ENCODE measurements at places on chromosomes 6 and 20.

DNA sequence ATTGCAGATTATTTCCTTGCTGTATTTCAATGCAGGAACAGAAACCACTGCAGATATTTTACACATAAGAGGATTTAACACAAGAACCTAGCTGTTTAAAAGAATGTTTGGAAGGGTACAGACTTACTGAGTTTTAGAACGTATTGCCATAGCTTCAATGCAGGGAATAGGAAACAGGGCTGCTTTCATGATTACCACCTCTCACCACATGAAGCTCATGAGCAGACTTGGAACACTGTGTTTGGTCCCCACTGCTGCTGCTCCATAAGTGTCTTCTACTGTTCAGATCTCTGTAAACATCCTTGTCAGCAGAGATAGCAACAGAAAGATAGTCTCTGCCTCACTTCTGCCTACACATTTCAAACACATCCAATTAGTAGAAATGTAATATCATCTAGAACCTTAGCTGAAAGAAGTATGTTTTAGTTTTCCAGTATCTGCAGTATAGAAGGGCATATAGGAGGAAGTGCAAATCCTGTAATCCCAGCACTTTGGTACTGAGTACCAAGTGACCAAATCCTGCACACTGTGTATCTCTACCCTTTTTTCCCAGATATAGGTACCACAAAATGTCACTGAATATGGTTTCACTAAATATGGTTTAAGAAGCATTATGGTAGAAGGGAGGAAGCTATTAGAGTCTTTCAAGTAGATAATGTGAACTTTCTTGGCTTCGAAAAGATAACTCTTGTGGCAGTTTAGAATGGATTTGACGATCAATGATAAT is 51.9 kb downstream of the STXBP5 start:
- DNase-seq = no peak

- no peak for DNase-seq
These were observed 1.7 kb downstream of the KCTD20 start for GRCh38 chr6:36444470-36444869.

GRCh38 chr6:13554929-13555333 is 19.5 kb upstream of the SIRT5 start:
- DNase-seq = peak; percentile 65

DNA sequence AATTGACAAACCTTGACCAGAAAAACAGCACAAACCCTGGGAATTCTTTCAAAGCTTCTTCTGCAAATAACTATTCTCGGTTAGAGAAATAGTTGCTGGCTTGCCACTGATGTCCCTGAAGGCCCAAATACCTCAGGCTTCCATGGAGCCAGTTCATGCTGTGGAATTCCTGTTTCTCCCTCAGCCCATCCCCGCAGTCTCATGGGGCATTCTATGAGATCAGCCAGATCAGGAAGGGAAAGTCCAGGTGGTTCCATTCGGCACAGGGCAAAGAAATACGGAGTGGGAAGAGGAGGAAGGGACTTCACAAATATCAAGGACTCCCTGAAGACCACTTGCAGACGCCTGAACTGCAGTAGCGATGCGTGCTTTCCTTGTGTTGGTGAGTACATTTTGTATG is 63.3 kb downstream of the MYLK4 start:
- DNase-seq = no peak

DNA sequence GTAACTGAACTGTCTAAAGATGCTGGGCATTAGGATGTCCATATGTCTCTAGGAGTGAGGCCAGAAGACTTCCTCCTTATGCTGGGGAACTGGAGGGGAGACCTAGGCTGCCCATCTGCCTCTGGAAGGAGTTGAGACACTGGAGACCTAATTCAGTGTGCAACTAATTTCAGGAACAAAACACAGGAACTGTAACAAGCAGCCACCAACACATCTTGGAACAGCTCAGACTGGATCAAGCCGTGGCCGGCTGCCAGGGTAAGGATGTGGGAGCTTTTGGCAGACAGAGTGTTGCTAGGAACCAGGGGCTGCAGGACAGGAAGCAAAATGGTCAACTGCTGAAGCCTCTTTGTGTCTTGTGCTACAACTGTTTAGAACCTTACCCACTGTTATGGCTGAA is 16.4 kb upstream of the MAS1 start:
- no peak for DNase-seq

DNA sequence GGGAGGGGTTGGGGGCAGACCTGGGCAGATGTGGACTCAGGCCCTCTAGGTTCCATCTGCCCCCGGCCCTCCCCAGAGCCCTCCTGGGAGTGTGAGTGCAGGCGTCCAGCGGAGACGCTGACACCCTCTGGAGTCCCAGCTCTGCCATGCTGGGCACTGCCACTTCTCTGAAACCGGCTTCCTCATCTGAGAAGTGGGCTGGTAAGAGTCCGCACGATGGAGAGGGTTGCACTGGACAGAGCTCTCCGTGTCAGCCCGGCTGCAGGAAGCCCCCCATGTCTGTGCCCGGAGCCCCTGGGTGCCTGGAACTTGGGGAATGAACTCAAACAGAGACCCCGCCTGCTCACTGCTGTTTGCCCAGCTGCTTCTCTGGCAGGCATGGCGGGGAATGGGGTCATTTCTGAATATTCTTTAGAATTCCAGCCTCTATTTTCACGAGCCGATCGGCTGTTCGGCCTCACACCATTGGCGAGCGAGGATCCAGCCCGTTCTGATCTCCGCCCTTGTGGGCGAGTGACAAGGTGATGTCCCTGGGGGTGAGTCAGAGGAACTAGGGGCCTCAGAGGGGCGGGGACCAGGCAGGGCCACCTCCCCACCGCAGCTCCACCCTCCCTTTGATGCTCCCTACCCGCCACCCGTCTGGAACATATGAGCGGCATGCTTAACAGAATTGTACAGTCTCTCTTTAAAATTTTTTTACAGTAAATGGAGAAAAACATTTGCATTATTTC is 47.8 kb upstream of the GATA5 start:
- DNase-seq = peak; percentile 77

GRCh38 chr6:52964318-52964717 is 30.8 kb downstream of the GSTA4 start:
- no peak for DNase-seq

DNA sequence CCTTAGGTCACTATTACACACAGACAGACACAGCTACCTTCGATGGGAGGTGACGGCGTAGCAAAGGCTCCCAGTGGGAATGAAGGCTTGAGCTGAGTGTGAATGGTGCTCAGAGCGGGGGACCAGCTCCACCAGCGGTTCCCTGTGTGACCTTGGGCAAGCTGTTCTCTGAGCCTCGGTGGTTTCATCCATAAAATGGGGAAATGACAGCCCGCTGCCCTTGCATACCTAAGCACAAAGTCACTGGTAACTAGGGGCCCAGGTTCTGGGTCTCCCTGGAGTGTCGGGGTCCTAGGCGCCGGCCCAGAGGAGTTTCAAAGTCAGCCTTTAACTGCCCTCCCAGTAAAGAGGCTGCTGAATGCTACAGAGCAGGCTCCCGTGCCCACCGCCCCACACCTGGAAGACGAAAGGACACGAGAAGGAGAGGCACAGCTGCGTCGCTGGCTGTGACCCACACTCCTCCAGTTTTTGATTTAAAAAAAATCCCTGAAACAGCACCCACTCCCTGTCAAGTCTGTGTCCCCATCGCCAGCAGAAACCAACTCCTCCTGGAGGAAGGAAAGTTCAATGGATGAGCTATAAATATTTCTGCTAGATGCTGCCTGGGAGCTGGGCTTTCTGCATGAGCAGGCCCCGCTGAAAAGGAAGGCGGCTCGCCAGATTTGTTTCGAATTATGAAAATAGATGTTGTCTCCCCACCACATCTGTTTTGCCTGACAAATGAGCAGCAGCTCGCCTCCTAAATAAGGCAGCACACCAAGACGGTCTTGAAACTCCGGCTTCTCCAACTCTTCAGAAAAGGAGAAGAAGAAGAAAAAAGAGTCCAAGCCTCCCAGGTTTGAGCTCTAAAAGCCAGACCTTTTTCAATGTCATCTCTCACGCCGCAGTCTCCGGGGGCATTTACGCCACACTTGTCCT is 27.4 kb downstream of the PMEPA1 start:
- no peak for DNase-seq

All from iPS-NIHi11 (cell line).